ENCODE measurements at places on chromosomes 13 and 19.

DNA sequence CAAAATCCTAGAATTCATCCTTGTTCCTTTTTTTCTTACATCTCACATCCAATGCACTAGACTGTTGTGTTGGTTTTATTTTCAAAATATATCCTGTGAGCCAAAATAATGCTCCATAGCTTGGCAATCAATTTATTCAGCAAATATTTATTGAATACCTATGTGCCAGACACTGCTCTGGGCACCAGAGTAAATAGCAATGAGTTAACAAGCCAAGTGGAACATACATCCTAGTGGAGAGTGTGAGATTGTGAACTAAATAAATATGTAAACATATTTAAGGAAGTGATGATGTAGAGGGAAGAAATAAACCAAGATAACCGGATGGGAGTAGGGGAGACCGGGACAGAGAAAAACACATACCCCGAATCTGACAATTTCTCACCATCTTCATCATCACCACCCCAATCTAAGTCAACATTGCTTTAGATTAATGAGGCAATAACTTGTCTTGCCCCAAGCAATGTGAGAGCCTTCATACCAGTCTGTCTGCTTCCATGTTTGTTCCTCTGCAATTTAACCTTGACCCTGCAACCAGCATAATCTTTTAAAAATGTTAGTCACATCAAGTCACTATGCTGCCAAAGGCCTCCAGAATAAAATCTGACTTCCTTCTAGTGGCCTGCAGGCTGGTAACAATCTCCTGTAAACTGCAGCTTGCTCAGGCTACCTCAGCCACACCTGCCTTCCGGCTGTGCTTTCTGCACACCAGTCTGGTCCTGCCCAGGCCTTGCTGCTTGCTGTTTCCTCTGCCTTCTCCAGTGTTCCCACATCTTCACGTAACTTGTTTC is 199.2 kb downstream of the DLEU7 start:
- no peak for DNase-seq

DNA sequence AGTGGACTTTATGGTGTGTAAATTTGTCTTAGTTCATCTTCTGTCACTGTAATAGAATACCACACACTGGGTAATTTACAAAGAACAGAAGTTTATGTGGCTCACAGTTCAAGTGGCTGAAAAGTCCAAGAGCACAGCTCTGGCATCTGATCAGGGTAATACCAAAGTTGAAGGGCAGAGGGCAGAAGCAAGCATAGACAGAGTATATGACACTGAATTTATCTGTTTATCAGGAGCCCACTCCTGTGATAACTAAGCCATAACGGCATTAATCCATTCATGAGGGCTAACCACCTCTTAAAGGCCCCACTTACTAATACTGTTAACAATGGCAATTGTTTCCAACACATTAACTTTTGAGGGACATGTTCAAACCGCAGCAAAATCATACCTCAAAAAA is 4.0 kb upstream of the RFXAP start:
- DNase-seq = no peak

GRCh38 chr13:103395139-103395538 is 328.9 kb upstream of the SLC10A2 start:
- no peak for DNase-seq

GRCh38 chr13:95181586-95181985 is 119.7 kb downstream of the ABCC4 start:
- no peak for DNase-seq

- no peak for DNase-seq
Measured at GRCh38 chr19:7736148-7736547, 4.2 kb upstream of the CLEC4G start.

- DNase-seq = no peak
Measured at GRCh38 chr19:33628921-33629825, 7.4 kb downstream of the CHST8 start.

Data from stimulated activated CD4-positive, alpha-beta T cell treated with anti-CD3 and anti-CD28 coated beads, Interleukin-1b, Interleukin-23, amount 100 ng/mL, for 48 hours (primary cell).